ENCODE measurements at places on chromosomes 12 and 14.

DNA sequence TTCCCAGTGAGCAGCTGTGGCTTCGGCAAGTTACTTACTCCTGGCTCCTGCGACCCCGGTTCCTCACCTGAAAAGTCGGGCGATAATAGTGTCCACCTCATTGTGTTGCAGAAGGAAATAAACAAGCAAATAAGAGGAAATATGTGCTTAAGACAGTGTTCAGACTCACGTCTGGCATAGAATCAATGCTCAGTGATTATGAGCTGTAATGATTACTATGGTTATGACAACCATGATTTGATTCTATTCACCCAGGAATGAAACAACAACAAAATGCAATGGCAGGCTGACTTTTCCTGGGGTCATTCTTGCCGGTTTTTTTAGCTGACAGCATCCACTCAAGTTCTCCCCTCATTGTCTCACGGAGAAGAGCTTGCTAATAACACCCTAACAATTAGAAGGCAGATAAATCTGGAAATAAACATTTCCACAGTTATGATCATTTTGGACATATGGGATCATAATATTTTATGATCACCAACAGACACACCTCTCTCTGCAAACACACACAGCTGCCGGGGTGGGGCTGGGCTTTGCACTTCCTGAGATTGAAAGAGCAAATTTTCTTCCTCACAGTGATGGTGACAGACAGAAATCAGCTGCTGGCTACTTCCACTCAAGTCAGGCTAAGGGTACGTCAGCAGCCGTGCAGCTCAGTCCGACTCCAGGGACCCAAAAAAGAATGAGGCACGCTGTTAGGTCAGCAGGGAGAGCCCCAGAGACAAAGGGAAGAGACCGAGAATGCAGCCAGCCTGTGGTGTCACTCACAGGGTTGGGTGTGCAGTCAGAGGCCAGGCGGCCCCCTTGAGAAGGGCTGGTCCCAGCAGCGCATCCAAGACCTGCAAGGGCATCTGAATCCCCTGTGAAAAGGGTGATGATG, 158.0 kb downstream of the RIMBP2 start:
- DNase-seq = no peak

DNA sequence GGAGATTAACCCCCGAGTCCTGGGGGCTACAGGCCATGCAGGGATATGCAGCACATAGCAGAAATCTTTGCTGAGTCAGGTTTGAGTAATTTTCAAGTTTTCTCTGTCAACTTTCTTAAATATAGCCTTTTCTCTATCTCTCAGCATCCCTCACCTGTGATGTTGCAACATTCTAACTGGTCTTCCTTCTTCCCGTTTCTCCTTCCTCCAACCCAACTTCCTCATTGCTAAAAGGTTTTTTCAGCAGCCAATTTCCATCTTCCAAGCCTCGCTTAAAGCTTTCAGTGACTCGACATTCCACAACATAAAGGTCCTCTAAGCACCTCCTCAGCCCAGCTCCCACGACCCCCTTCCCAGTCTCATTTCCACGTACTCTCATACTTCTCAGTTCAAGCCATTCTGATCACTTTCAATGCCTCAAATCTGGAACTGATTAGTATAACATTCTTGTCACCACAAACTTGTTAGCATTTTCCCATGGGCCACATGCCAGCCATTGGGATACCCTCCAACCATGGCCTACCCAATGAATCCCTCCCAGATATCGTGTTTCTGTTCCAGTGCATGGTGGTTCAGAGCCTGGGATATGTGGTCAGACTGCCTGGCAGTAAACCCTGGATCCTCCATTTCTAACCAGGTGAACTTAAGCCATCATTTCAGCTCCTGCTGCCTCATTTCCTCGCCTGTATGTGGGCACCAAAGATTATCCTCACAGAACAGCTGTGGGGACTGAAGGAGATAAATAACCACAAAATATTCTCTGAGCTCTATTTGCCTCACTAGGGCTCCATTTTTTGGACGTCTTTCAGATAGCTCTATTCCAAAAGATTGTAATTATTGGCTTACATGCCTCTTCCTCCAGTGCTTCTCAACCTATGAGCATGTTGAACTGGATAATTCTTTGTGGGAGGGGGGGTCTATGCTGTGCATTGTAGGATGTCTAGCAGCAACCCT, 65.8 kb downstream of the KCNK10 start:
- no peak for DNase-seq

- DNase-seq = no peak
Measured at GRCh38 chr14:104321088-104321801, 182.9 kb downstream of the KIF26A start.

- no peak for DNase-seq
Measured at GRCh38 chr14:67994531-67994930, 175.0 kb downstream of the RAD51B start.

- no peak for DNase-seq
Measured at GRCh38 chr14:100741966-100742365, 15.3 kb downstream of the DLK1 start.

- no peak for DNase-seq
Measured at GRCh38 chr12:62375603-62376002, 91.0 kb upstream of the MON2 start.

Measured in NCI-H1930 (cell line).